Effector memory CD4-positive, alpha-beta T cell (primary cell): ENCODE measurements at places on chromosomes 13 and 19.
A peak's percentile ranks its signal among the peaks of the same experiment; 100 is the strongest.

- no peak for DNase-seq
Observed at GRCh38 chr13:43482026-43482425, 304.7 kb downstream of the ENOX1 start.

DNA sequence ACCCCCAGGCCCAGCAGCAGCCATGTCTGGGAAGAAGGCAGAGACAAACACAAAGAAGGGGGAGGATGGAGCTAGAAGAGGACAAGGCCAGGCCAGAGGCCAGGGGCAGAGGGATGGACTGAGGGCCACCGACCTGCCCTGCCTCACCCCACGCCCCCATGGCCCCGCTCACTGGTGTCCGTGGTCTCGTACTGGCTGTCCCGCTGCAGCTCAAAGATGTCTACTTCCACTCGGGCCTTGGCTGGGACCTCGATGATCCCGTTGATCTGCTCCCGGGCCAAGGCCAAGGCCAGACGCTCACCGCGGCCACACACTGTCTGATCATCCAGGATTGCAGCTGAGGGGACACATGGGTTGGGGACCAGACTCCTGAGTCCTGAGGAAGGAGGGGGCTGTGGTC, 5.0 kb downstream of the GRIK5 start:
- no peak for DNase-seq

GRCh38 chr13:44249431-44249836, 124.2 kb upstream of the SERP2 start:
- DNase-seq = no peak

GRCh38 chr13:112942689-112943308, 26.2 kb upstream of the MCF2L start:
- DNase-seq = peak; percentile 89
